ENCODE measurements at places on chromosomes 16 and 17.

DNA sequence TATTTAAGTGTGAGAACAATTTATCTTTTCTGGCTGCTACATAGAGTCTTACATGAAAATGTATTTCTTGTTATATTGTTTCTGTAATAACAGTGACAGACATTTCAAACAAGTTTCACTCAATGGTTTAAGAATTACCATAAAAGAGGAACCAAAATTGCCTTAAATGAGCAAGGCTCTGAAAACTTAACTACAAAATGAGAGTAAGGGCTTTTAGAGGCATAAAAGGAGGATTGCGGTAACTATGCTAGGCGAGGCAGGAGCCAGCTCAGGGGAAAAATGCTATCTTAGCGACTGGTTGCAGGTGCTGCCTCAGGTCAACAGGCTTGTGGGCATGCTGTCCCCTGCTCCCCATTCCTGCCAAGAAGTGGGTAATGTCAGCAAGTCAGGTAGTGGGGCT lies 81.7 kb upstream of the MSI2 start:
- DNase-seq, result no peak

GRCh38 chr16:29821643-29822115 lies 1.4 kb downstream of the MVP start:
- DNase-seq, result no peak

GRCh38 chr16:48366165-48367093 lies 18.8 kb downstream of the SIAH1 start:
- DNase-seq, result no peak

- DNase-seq, result no peak
Observed at GRCh38 chr17:4433515-4434031, at the start of gene SPNS3. SPNS3 (plus strand) TSS chr17:4433940; CDS start chr17:4433968, 28 bp downstream.

GRCh38 chr16:50906454-50906853 lies 164.6 kb downstream of the CYLD start:
- no peak for DNase-seq

- no peak for DNase-seq
Observed at GRCh38 chr17:82734987-82735866, at the start of gene FN3K. FN3K (plus strand) TSS chr17:82735615; CDS start chr17:82735637, 22 bp downstream.
